ENCODE measurements at places on chromosomes 2 and 18.
A peak's percentile ranks its signal among the peaks of the same experiment; 100 is the strongest.

DNA sequence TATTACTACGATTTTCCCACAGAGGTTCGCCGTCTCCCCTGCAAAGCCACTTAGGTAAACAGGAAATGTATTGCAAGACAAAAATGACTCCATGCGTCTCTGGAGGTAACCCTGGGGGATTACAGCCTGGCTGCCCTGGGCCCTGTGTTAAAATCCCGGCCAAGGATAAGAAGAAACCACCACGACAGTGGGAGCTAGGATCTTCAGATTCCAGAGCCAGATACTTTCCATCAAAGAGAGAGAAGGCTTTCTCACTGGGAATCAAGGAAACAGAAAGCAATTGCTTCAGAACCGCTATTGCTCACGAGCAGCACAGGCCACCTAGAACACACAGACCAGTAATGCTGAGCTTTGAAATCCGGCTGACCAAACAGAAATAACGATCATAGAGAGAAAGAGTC, 97.9 kb upstream of the ZNF516 start:
- no peak for DNase-seq

DNA sequence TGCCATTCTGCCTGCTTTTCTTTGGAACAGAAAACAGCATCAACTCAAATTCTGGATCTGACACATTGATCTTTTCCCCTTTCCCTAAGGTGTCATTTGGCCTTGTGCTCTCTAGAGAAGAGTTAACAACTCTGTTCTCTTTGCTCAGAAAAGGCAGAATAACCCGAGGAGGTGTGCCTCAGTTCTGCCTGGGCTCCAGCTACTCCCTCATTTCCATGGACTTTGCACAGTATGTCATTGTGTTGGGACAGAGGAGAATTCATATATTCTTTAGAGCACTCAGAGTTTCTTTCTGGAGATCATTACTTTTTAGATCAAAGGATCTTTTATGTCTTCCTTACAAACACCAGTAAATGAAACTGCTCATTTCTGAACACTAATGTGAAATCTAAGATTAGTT, 249.1 kb downstream of the PHLPP1 start:
- no peak for DNase-seq

DNA sequence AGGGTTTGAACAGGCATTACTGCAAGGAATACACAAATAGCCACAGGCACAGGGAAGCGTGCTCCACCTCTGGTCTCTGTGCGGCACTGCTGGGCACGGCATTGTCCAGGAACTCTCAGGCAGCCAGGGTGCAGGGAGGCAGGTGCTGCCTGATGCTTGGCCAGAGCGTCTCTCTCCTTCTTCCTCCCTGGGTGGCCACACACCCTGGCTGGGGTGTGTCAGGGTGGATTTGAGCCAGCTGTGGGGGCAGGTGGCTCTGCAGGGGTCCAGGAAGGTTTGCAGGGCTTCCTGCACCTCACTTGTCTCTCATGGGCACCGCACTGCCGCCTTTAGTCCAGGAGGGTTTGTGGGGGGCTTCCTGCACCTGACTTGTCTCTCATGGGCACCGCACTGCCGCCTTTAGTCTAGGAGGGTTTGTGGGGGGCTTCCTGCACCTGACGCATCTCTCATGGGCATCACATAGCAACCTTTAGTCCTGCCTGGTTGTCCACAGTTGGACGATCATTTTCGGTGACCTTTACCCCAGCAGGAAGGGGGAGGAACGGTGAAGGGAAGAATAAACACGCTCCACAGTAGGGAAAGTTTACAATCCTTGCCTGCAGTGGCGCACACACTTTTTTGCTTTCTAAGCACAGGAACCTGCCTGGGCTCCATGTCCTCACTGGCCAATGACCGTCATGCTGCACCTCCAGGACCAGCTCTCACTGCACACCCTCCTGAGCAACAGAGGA, 332.9 kb downstream of the EIPR1 start:
- no peak for DNase-seq

DNA sequence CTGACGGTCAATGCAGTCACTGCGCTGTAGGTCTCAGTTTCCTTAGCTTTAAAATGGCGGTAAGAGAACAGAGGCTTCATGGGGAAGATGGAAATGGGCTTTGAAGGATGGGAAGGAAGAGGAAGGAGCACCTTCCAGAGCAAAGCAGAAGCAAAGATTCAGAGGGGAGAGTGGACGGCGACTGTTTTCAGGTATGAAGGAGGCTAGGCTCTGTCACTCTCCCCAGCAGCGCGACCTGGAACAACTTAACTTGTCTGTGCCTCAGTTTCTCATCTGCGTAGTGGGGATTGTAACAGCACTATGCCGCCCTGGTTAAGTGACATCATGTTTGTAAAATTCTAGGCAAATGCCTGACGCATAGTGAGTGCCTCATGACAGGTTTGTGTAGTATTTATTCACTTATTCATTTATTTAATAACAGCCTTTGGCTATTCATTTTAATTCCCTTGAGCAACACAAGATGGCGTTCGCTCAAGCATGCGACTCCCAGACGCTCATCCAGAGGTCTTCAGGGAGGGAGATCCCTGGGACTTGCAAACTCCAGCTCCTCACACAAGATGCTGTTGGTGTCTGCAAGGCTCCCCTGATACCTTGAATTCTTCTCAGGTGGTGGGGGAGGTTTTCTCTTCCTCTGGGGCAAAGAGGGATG, 336.3 kb downstream of the DYSF start:
- peak; percentile 60 for DNase-seq

GRCh38 chr2:193810533-193810932, 1615.8 kb upstream of the TMEFF2 start:
- no peak for DNase-seq

GRCh38 chr2:20168048-20168726, 56.7 kb downstream of the SDC1 start:
- no peak for DNase-seq

DNA sequence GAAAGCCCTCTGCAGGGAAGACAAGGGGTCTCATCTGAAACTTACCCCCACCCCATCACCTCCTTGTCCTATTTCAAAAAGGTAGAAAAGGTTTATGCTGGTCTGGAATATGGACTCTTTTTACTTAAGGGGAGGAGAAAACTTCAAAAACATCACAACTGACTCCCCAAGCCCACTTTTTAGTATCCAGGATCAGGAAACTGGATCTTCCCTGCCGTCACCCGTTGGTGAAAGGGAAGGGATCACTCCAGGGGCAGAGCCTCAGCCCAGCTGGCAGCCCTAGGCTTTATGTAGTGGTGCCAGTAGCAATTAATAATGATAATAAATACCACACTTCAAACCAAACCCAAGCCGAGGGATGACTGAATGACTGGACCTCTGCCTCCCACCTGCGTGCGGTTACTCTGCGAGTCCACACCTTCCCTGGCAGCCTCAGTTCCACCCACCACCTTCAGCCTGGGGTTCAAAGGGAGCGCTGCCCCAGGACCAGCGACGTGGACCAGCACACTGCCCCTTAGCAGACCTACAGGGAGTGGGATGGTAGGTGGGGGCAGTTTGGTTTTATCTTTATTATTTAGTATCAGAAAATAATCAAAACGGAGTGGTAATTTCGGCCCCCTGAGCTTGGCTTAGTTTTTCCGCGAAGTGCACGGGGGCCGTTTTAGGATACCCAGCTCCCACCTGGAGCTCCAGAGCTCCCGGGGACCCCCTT, 4.9 kb upstream of the GATA6 start:
- DNase-seq: no peak

DNA sequence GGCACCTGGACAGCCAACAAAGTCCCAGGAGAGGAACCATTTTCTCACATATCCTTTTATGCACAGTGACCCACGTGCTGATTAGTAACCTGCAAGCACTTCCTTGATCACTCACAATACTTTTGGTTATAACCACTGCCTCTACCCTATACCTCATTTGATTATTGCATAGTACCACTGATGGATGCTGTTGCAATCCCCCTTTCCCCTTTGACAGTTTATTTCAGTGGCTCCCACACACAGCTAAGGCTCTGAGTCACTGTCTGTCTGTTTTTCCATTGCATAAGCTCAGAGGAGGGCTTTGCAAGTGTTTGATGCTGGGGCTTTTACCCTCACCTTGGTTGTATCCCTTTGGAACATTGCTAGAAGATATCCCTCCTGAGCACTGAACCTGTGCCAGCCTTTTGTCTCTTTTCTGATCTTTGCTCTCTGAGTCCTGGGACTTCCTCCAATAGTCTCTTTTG, 101.7 kb upstream of the RBBP8 start:
- peak; percentile 23 for DNase-seq
